SK-N-DZ (cell line): ENCODE measurements at places on chromosomes 2 and 18.

DNA sequence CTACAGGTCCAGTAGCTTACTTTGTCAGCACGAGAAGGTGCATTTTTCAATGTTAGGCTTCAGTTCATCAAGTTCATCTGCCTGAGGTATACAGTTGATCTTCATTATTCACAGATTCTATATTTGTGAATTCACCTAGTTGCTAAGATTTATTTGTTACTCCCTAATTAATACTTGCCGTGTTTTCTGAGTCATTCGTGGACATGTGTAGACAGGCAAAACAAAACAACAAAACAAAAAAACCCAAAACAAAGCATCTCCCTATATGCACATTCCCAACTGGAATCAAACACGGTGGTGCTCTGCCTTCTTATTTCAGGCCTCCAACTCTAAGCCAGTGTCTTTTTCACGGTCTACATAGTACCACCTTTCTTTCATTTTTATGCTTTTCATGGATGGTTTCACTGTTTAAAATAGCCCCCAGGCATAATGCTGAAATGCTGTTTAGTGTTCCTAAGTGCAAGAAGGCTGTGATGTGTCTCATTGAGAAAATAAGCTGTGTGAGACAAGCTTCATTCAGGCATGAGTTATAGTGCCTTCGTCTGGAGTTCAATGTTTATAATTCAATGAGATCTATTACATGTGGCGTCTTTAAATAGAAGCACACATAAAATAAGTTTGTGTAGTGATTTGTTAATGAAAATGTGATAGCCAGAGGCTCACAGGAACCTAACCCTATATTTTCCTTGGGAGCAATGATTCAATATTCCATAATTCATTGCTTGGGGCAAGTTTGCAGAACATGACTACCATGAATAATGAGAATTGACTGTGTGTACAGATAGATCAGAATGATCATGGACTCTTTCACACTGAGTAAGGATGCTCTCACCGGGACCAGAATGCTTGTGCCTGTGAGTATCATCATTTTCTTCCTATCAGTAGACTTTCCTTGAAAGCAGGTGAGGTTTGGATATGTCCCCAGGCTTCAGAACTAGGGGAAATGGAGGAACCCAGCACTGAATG lies 24.6 kb downstream of the ITGB6 start:
- DNase-seq, result no peak

- no peak for DNase-seq
Observed at GRCh38 chr2:108946442-108946841, 42.6 kb downstream of the EDAR start.

GRCh38 chr18:77762642-77763041 lies 513.0 kb downstream of the GALR1 start:
- DNase-seq, result no peak

DNA sequence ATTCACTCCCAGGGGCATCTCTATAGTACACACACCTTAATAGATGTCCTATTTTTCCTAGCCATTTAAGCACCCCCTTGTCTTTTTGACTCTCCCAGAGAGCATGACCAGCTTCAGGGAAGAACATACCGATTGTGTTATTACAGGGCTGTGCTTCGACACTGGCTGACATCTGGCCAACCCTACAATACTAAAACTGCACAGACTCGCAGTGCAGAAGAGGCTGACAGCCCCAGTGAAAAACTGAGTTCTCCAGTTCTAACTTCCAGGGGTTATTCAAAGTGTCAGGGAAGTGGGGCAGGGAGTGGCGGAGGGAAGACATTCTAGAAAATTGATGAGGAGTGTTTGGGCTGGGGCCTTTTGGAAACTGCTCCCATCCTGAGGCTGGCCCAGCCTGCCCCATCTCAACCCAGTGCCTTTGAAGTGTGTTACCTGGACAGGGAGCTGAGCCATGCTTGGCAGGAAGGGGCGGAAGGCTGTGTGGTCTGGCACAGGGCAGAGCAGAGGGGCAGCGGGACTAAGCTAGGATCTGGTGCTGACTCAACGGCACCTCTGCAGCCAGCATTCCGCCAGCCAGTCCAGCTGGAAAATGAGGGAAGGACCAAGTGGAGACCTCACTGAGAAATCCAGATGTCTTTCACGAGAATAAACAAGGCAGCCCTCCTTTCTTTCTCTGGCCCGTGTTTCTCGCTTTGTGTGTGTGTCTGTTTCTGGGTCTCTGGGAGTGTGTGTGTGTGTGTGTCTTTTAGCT lies 15.4 kb upstream of the IGFBP5 start:
- no peak for DNase-seq

DNA sequence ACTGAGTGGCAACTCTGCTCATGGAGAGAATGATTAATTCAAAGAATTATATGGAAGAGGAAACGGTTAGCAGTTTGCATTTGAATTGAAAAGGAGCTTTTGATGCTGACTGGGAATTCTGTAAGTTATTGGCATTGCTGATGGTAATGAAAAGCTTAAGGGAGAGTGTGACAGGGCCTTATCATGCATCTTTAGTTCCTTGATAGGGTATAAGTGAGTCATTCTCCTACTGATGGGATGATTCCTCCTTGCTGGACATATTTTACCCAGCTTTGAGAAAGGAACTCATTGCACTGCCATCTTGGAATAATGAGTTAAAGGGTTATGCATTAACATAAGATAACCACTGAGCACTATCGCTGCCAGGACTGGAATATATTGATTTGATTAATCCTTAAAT lies 740.7 kb downstream of the DCC start:
- no peak for DNase-seq

GRCh38 chr2:154698296-154698720 lies at the start of gene KCNJ3:
KCNJ3 (plus strand) TSS chr2:154698695; CDS start chr2:154698776, 81 bp downstream.
- no peak for DNase-seq

GRCh38 chr18:31983020-31983419 lies 35.6 kb upstream of the RNF125 start:
- no peak for DNase-seq

DNA sequence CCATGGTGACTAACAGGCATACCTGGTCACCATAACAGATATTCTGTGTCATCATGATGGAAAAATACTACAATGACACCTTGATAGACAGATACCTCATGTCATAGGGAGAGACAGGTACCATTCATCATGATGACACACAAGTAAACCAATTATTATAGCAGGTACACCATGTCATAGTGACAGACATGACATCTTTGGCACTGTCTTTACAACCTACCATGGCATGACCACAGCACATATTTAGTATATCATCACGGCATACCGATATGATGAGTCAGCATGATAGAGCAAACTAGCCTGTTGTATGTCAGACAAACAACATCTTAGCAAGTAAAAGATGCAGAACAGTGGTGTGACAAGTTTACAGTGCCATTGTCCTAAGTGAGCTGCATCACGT lies 101.3 kb upstream of the KLHL29 start:
- no peak for DNase-seq

GRCh38 chr2:23159746-23160405 lies 225.1 kb upstream of the KLHL29 start:
- no peak for DNase-seq

DNA sequence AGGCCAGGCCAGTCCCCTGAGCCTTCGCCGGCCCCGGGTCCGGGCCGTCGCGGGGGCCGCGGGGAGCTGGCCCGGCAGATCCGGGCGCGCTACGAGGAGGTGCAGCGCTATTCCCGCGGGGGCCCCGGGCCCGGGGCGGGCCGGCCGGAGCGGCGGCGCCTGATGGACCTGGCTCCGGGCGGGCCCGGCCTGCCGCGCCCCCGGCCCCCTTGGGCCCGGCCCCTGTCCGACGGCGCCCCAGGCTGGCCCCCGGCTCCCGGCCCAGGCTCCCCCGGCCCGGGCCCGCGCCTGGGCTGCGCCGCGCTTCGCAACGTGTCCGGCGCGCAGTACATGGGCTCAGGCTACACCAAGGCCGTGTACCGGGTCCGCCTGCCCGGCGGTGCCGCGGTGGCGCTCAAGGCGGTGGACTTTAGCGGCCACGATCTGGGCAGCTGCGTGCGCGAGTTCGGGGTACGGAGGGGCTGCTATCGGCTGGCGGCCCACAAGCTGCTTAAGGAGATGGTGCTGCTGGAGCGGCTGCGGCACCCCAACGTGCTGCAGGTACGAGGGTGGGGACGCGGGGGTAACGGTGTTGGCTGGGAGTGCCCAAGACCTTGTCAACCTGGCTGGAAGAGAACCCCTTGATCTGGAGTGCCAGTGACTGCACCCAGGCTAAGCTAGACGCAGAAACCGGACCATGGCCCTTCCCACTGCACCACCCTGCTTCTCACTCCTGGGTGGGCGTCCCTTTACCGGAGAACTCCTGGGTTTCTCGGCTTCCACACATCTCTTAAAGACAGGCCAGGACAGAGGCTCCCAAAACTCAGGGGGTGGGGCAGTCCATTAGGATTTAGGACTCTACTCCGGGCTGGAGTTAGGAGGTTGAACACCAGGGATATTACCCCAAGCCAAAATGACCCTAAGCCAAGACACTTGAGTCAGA lies 739 bp downstream of the PKDCC start:
- DNase-seq, result no peak

DNA sequence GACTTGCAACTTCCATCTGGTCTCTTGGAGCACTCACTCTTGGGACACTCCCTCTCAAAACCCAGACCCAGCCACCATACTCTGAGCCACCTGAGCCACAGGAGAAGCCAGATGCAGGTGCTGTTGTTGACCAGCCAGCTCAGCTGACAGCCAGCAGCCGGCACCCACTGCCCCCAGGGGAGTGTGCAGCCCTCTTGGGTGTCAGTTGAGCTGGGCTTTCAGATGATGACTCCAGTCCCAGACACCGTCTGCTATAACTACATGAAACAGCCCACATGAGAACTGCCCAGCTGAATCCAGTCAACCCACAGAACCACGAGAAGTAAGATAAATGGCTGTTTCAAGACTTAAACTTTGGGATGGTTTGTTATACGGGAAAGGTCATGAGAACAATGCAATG lies 10.7 kb upstream of the IGFBP2 start:
- no peak for DNase-seq

DNA sequence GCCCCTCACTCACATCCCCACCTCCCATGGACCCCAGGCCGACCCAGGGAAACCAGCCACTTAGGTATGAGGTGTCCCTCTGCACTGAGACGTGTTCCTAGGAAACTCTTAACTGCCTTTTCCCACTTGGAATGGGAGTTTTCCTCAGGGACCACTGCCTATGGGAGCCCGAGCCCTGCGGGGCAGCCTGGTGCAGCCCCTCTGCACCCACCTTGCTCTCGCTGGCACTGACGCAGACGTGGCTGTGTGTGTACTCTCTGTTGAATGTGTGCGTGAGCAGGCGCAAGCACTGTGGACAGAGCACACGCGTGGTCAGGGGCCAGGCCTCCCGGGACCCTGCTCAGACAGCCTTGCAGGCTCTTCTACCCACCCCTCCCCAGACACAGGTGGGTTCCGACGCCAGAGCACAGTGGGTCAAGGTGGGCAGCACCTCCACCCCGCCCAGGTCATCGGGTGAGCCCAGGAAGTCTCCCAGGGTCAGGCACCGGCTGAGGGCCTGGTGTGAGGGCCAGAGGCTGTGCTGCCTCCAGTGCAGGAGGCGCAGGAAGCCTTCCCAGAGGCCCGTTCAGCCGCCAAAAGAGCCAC lies 30.0 kb downstream of the AQP12A start:
- DNase-seq, result no peak

DNA sequence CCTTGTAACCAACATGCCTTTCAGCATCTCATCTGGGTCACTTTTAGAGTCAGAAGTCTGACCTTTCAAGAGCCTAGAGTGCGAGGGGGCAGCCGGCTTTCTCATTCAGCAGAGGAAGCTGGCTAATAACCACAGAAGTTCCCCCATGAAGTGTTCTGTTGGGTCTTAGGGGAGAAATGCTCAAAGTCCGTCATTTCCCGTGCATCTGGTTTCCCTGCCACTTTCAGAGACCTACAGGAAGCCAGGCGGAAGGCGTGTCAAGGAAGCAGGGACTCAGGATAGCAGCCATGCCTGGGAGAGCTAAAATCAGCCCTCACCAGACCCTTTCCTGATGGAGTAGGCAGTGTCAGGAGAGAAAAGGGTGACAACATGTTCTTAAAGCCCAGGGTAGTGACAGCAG lies 301.8 kb upstream of the ID2 start:
- no peak for DNase-seq

- DNase-seq, result no peak
Observed at GRCh38 chr18:38502539-38502938, 936.9 kb upstream of the CELF4 start.

DNA sequence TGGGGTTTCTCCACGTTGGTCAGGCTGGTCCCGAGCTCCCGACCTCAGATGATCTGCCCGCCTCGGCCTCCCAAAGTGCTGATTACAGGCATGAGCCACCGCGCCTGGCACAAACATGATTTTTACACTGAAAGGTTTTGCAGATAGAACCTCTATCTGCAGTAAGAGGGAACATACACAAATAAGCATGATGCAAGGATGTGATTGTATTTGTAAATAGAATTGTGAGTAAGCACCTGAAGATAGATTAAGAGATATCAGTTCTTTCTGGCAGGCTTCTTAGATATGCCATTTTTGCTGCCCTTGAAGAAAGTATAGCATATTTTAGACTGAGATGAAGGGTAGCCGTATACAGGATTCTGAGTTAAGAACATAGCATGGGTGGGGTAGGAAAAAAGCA lies 3.6 kb downstream of the COMMD1 start:
- no peak for DNase-seq

DNA sequence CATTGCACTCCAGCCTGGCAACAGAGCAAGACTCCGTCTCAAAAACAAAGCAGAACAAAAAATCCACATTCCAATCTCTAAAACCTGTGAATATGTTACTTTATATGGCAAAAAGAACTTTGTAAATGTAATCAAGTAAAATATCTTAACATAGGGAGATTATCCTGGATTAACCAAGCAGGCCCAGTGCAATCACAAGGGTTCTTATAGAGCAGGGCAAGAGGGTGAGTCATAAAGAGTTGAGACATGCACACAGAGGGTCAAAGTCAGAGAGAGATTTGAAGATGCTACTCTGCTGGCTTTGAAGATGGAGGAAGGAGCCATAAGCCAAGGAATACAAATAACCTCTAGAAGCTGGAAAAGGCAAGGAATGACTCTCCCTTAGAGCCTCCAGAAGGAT lies 60.9 kb upstream of the SLC9A2 start:
- no peak for DNase-seq

DNA sequence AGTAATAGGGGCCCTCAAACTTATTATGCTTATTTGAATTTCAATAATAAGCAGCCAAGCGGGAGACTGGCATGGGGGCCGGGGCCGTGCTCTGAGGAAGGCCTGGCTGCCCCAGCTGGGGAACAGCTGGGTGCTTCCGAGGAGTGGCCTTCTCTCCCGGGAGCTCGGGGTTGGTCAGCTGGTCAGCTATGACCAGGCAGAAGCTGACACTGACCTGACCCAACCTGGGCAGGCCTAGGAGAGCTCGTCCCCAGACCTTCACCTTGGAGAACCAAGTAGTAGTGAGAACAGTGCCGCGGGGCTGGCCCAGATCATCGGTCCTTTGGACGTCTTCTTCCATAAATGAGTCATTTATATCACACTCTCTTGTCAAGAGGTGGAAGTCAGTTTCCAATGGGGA lies 36.1 kb downstream of the RRM2 start:
- no peak for DNase-seq

DNA sequence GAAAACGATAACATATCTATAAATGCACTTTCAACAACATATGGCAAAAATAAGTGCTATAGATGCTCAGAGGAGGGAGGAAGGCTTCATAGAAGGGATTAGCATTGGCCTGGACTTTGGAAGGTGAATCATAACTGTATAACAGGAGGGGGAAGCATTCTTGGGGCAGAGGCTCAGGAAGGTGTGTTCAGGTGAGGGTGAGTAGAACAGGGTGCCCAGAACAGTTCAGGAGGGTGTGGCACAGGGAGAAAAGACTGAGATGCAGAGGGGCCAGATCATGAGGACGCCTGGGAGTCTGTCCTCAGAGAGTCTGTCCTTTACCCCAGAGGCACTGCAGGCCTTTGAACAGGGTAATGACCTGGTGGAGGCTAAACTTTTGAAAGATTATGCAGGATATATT lies 29.3 kb upstream of the MEP1B start:
- no peak for DNase-seq

GRCh38 chr2:120778244-120778643 lies 42.6 kb downstream of the GLI2 start:
- no peak for DNase-seq
